ENCODE measurements at places on chromosomes 11 and 22.
A peak's percentile ranks its signal among the peaks of the same experiment; 100 is the strongest.

DNA sequence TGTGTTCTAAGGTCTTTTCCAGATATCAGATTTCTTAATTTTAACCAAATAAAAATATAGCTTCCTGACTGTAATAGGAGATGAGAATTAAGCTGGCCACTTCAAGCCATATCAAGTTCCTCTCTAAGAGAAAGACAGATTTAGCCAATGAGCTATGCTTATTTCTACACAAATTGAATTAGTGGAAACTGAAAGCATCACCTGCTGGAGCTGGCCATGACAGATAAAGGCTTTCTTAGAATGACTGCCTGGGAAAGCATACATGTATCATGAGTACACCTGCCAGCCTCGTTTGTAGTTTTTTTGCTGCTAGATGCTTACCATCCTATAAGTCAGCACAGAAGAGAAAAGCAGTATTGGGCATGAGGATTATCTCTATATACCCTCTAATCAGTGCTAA, 53.5 kb upstream of the DBX1 start:
- DNase-seq = no peak

DNA sequence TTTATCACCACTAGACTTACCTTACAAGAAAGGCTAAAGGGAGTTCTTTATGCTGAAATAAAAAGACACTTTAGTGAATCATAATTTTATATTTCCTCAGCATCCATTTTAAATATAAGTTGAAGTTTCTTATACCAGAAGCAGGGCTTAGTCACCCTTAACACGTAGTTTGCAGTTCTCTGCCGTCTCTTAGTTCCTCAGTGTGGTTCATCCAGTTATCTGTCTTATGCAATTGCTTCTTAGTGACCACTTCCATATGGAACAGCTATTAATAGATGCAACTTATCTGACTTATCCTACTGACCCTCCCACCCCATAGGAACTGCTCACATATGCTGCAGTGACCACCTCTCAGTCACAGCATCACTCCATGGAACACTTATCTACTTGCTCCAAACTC, 11.7 kb upstream of the SLC36A4 start:
- no peak for DNase-seq

DNA sequence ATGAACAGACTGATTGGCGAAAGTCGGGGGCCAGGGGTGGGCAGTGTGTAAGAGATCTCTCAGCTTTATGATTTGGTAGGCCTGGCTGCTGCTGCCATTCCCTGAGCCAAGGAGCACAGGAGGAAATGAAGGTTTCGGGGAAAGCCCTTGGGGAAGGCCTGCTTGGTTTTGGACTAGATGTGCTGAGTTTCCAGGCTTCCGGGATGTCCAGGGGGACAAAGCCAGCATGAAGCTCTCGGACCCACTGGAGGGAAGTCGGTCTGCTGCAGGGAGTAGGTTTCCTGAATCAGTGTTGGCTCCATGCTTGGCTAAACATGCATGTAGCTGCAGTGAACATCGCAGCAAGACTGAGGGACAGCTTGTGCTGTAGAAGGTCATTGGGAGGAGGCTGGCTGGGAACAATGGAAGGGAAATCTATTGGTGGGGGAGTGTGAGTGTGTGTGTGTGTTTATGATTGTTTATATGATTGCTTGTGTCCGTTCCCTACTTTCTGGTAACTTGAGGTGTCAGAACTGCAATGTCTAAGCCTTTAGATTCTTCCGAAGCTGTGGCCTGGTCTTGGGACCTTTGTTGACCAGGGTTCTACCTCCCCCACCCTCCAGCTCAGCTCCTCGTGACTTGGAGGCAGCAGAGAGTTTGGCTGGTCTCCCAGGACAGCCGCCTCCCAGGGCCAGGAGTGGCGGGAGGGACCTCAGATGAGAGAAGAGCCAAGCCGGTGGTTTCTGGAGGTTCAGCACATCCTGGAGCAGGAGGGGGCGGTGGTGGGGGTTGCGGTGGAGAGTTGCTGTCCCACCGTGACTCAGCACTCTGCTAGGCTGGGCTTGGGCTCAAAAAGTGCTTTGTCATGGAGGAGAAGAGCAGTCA, 4.0 kb upstream of the FTH1 start:
- DNase-seq = peak; percentile 97

DNA sequence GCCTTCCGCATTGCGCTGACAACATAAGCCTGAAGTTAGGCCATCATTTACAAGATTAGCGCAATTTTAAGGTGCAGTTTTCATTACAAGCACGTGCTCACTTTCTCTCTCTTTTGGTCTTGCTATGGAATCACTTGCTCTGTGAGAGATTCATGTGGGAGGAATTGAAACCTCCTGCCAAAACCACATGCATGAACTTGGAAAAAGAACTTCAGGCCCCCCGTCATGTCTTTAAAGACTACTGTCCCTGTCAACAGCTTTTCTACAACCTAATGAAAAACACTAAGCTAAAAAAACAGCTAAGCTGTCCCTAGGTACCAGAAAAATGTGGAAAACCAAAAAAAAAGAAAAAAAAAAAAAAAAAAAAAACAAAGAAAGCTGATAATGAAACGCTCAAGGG, 1707.6 kb upstream of the RAG2 start:
- no peak for DNase-seq

- DNase-seq = no peak
Measured at GRCh38 chr11:61329871-61330270, 3.0 kb downstream of the DDB1 start.
